Natural killer cell (primary cell): ENCODE measurements at places on chromosomes 16 and 17. TPM values are rescaled to one million over a fixed set of nuclear protein-coding genes. Genes with fewer than 3 reads are reported as not detected.
A peak's percentile ranks its signal among the peaks of the same experiment; 100 is the strongest.

Gene KAT8
- total RNA-seq, result 101 TPM

DNA sequence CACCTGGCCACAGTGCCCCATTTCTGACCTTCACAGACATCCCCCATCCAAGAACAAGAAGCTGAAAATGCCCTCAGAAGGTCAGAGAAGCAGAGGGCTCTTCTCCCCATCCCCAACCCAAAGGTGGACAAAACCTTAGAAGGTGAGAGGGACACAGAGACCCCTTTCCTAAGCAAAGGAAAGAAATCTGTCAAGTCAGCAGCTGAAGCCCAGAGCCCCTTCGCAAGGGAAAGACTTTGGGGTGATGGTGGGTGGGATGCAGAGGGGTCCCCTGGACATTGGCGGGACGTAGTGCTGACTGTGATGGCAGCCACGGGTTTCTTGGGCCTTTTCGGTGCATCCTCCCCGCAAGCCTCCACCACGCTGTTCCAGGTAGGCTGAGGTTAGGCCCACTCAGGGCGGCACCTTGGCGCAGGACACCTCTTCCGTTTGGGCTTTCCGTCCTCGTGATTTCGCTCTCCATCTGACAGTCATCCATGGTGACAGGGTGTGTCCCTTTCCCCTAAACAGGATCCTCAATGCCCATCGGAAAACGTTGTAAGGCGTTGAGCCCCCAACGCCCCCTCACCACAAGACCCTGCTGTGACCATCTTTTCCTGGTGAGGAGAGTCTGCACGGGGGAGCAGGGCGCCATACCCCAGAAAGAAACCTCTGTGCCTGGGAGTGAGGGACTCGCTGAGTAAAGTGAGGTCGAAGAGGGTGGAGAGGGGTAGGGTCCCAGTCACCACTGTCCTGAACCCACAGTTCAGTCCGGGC lies 10.7 kb upstream of the GSDMA start:
- no peak for DNase-seq

GRCh38 chr16:82111944-82112343 lies 58.1 kb downstream of the MPHOSPH6 start:
- no peak for DNase-seq

DNA sequence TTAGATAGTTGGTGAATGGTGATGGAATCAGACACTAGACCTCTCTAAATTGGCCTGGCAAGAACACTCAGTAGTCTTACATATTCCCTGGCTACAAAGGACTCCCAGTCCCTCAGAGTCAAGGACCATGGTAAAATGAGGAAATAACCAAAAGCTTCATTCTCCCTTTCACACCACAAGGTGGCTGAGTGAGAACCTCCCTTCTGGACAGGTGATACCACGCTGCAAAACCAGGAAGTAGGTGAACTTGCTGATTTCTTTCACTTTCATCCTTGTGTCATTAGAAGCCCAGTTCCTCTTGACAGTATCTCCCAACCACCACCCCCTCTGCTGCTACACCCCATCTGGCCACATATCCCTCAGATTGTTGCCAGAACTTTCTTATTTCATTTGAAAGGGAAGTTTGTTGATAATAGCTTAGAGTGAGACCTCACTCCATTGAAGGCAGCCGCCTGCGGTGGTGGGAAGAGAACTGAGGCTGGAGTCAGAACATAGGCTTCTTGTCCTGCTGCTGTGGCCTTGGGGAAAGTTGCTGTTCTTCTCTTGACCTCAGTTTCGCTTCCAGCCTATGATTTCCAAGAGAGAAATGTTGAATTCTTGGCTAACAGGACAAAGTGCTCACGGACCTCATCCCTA lies 290.6 kb upstream of the CCL2 start:
- no peak for DNase-seq

DNA sequence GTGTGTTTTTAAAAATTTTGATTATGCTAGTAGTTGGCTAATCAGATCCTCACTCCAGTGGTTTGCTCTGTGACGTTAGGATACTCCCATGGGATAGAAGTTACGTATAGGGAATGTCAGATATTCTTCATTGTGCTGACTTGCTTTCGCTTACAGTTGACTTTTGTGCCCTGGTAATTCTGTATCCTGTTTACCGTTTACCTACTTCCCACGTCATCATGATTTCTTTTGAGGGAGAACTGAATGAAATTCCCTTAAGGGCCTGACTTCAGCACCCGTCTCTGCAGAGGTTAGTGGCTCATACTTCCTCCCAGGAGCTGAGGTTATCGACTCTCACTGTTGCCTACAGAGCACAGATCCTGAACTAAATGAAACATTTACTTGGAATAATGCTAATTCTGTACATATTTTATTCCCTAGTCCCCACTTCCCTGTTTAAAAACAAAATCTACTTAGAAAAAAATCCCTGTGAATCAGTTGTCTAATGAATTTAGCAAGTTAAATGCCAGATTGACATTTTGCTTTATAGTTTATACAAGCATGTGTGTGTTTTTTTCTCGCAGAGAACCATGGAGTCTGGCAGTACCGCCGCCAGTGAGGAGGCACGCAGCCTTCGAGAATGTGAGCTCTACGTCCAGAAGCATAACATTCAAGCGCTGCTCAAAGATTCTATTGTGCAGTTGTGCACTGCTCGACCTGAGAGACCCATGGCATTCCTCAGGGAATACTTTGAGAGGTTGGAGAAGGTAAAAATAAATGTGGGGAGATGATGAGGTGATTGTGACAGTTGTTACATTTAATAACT lies 2.8 kb downstream of the PRKAR1A start:
- peak; percentile 36 for DNase-seq

GRCh38 chr16:59350670-59351069 lies 616.6 kb upstream of the GOT2 start:
- DNase-seq, result no peak

Gene AMZ2
- total RNA-seq, result 131 TPM

DNA sequence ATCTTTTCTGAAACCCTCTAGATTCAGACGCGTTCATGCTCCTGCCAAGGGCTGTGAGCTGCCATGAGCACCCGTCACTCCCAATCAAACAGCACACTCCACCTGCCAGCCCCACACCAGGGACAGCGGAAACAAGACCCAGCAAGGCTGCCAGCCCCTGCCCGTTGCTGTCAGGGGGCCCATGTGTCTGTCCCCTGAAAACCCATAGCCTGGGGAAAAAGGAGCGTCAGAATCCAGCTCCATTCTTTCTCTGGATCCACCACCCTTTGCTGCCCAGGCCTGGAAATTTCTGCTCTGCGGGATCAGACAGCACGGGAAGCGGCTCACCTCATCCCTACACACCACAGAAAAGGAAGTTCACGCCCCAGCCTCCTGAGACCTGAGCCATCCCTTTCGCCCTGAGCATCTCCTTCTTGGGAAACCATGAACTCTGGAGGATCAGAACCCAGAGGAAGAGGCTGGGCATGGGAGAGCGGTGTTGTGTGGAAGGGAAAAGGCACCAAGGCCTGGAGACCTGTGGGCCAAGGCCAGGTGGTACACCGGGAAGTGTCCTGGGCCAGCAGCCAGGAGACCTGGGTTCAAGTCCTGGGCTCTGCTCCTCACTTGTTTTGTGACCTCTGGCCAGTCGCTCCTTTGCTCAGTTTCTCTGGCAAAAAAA lies 51.5 kb upstream of the RCVRN start:
- DNase-seq, result no peak

GRCh38 chr17:6172642-6173330 lies 102.6 kb downstream of the WSCD1 start:
- DNase-seq, result no peak

DNA sequence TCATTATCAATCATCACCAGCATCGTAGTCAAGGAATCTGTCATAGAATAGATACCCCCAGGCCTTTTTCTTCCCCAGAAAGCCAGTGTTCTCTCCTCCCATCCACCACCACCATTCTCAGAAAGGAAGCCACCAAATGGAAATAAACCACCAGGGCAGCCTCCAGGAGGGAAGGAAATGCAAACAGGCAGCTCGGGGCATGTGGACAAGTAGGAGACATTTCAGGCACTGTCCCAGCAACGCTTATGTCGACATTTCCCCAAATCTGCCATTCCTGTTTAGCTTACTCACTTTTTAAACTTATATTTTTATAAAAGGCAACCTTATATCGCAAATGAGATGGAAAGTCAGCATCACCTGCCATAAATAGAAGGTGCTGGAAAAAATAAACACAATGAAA lies 15.8 kb downstream of the EMP2 start:
- DNase-seq, result no peak

DNA sequence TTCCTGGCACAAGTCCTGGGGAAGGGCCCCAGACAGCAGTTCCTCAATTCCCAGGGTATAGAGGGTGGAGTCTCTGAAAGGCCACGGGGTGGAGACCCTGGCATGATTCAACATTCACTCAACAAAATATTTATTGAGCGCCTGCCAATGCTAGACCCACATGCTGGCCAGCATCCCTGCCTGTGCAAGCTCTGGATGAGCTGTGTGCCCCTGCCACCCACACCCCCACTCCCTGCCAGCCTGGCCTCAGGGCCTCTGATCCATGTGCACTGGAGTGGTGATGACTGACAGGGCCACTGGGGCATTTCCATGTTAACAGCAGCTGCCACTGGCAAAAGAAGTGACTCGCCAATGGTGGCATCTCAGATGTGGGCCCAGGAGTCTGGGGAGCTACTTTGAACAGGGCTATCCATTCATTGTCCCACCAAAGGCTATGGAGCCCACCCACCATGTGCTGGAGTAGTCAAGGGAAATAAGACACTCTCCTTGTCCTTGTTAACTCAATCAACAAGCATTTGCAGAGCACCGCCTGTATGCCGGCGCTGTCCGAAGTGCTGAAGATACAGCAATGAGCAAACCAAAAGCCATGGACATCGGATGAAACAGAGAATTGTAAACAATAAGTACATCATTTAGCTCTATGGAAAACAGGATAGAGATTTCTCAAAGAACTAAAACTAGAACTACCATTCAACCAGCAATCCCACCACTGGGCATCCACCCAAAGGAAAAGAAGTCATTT lies 3.0 kb upstream of the PRSS22 start:
- DNase-seq, result no peak

DNA sequence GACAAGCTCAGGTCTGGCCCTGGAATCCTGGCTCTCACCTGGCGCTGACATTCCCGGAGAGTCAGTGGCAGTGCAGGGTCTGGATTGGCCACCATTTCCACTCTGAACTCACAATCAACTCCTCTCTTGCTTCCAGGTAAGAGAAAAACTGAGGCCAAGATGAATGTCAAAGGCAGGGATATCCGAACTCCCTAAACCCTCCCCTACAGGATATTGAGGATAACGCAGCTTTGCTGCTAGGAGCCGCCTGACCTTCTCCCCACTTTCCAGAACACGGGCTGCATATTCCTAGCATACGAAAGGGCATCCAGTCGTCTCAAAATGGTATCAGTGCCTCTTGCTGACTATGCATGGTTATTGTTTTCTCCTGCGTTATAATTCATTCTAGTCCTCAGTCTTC lies 473.4 kb downstream of the SOX9 start:
- no peak for DNase-seq

Gene ARSG
- total RNA-seq, result 52.3 TPM
